Effector CD4-positive, alpha-beta T cell (primary cell): ENCODE measurements at places on chromosomes 13 and 19.

GRCh38 chr13:46639033-46639981 lies 86.3 kb downstream of the LRCH1 start:
- DNase-seq: no peak

DNA sequence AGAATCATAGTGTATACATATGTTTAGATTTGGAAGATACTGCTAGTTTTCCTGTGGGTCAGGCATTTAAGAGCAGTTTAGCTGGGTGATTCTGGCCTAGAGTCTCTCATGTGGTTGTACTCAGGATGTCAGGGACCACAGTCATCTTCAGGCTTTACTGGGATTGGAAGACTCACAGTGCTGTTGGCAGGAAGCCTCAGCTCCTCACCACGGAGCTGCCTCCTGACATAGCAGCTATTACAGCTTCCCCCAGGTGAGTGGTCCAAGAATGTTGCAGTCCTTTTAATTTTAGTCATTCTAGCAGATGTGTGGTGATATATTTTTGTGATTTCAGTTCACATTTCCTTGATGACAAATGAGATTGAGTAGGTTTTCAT lies 16.9 kb upstream of the GPR18 start:
- peak; percentile 26 for DNase-seq

DNA sequence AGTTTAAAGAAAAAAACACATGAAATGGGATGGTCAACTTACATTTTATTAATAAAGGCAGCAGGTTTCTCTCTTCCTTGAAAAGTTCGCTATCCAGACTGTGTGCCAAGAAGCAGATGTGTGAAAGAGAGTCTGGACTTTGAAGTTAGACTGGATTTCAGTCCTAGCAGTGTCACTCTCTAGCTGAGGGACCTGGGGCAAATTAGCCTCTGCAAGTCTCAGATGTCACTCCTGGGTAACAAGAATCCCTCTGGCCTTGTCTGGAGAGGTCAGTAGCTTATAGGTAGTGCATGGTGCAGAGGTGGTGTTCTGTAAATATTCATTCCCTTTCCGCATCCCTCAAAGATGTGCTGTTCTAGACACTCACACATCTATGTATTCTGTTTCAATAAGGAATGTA lies 187.6 kb upstream of the RNF113B start:
- DNase-seq: no peak

GRCh38 chr19:44792281-44792680 lies 14.6 kb downstream of the CBLC start:
- no peak for DNase-seq

- DNase-seq: no peak
Measured at GRCh38 chr13:33213797-33214196, 71.8 kb downstream of the STARD13 start.

DNA sequence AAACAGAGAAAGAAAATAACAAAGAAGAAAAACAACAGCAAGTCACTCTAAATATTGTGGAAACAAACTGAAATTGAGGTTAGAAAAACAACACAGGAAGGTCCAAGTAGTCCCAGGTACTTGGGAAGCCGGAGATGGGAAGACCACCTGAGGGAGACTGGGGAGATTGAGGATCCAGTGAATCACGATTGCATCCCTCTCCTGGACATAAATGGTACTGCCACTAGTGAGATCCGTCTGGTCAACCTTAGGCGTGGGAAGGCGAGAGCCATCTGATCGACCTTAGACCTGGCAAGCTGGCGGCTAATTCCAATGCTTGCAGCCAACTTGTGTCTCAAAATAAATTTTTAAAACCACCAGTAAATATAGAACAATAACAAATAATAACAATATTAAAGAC lies 81.9 kb downstream of the ZNF726 start:
- DNase-seq: no peak
